ENCODE measurements at places on chromosomes 16 and 17. TPM values are rescaled to one million over a fixed set of nuclear protein-coding genes. Genes with fewer than 3 reads are reported as not detected.

The ARSG gene
- total RNA-seq = 1.2 TPM

The C1QTNF8 gene
- not detected for total RNA-seq

The KCNH6 gene
- not detected for total RNA-seq

The PHLPP2 gene
- 4.1 TPM for total RNA-seq

The TP53 gene
- 13.1 TPM for total RNA-seq

The DHX38 gene
- total RNA-seq = 164 TPM

The TMUB2 gene
- 31.0 TPM for total RNA-seq

The PRSS33 gene
- not detected for total RNA-seq

The SRRM2 gene
- total RNA-seq = 43.3 TPM

The XYLT1 gene
- 16.2 TPM for total RNA-seq

The C1QTNF1 gene
- 4.7 TPM for total RNA-seq

The SNTB2 gene
- total RNA-seq = 37.8 TPM

The HS3ST3B1 gene
- 16.4 TPM for total RNA-seq

The LRRC75A gene
- 1.4 TPM for total RNA-seq

The RHBDL1 gene
- total RNA-seq = 3.9 TPM

The B3GNT9 gene
- 30.6 TPM for total RNA-seq

Measured in bronchial smooth muscle cell (primary cell).